ENCODE measurements at places on chromosomes 5 and 9.

DNA sequence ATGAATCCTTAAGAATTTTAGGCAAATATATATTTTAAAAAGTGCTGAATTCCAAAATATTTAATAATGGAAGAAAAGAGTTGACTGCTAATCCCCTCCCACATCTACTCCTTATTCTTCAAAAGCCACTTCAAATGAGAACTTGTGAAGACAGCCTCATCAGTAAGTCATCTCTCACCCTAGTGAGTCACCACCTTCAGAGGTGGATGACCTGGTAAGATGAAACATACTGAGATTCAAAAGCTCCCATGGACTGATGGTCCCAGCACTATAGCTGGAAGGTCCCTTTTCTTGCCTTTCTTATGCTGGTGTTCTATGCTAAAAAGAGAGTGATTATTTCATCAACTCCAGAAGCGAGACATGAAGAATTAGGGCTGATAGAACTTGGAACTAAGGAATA is 37.8 kb upstream of the SPDL1 start:
- peak; percentile 16 for DNase-seq

GRCh38 chr5:96730586-96730985 is 68.4 kb downstream of the CAST start:
- DNase-seq, result no peak

DNA sequence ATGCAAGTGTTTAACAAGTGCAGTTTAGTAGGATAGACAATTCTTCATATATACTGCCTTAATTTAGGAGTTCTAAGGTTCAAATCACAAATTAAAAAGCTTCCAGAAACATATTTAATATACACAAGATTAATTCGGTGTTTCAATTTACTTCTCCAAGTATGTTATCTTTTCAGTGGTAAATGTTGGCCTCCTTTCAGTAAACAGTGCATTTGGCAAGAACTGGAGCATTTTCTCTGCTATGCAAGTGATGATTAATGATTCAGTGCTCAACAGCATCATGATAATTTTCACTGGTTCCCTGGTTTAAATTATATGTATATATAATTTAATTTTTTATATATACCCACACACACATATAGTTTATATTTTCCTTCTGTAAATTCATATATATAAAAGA is 541.7 kb downstream of the EFNA5 start:
- DNase-seq, result no peak

GRCh38 chr9:116925121-116925520 is 238.0 kb downstream of the TRIM32 start:
- no peak for DNase-seq

Data from epithelial cell of proximal tubule (primary cell).